ENCODE measurements at places on chromosomes 11 and 22.

- DNase-seq: peak; percentile 70
These were observed 26.0 kb upstream of the FADD start for GRCh38 chr11:70176940-70177689.

DNA sequence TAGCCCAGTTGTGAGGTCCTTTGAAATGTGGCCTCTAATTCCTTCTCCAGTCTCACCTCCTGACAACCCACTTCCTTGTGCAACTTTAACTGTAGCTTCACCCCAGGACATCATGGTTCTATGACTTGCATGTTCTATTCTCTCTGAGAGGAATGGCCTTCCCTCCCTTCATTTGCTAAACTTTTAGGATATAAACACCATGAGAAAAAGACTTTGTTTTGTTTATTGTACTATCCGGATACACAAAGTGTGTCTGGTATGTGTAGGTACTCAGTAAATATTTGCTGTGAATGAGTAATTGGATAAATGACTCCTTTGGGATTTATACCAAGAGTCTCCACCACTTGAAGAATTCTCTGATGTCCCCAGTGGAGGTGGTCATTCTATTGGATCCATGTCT lies 547.6 kb downstream of the INSC start:
- no peak for DNase-seq

DNA sequence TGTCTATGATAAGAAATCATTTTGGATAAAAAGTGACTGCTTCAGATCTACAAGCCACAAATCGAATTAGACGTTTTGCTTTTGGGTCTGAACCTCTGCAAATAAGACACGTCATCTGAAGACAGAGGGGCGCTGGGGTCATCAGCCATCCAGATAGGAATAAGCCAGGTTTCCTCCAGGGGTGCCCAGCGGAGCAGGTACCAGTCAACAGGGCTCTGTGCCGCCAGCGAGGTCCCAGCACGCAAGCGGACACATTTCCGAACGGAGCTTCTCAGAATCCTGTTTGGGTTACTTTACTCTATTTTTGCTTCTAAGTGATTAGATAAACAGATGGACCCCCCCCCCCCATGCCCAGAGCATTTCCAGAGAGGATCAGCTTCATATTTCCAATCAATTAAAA lies 873.8 kb downstream of the BRD1 start:
- no peak for DNase-seq

GRCh38 chr11:8330896-8331295 lies 67.2 kb upstream of the LMO1 start:
- no peak for DNase-seq

GRCh38 chr22:29435236-29436136 lies 2.9 kb upstream of the RFPL1 start:
- no peak for DNase-seq

DNA sequence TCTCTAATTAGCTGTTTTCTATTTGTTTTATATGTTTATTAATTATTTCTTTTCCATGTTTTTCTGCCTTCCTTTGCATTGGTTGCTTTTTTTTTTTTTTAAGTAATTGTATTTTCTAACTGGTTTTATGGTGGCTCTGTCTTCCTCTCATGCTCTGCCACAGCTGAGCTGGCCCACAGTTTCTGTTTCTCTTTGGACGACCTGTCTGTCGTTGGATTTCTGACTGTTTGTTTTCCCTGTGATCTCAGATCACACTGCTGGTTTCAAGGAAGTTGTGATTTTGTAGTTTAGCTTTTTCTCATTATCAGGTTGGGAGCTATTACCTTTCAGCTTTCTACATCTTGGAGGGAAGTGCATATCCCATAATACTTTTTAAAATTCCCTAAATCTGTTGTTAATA lies 15.9 kb upstream of the OR6M1 start:
- DNase-seq: no peak

DNA sequence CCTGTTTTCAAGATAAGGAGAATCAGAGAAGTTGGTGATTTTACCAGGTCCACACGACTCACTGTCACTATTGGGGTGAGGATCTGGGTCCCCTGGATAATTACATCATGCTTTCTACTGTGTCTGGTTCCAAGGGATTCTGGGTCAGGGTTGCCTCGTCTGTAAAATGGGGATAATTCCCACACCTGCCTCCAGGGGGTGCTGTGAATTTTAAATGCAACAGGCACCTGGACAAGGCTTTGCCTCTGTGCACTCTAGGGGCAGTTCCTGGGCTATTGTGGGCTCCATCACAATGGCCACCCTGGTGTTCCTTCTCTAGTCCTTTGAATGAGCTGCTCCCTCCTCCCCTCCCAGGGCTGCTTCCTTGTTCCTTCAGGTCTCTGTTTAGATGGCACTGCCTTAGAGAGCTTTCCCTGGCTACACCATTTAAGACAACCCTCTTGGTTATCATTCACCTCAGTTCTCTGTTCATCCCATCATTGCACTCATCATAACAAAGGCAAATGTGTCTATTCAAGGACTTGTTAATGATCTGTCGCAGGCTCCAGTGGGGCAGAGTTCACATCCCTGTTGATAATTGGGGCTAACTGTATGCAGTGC lies 178.6 kb downstream of the MIAT start:
- peak; percentile 56 for DNase-seq

GRCh38 chr22:17562906-17563870 lies at the start of gene SLC25A18:
Gene SLC25A18 (plus strand): TSS chr22:17563498. CDS start chr22:17579945, 16,447 bp downstream.
- no peak for DNase-seq

DNA sequence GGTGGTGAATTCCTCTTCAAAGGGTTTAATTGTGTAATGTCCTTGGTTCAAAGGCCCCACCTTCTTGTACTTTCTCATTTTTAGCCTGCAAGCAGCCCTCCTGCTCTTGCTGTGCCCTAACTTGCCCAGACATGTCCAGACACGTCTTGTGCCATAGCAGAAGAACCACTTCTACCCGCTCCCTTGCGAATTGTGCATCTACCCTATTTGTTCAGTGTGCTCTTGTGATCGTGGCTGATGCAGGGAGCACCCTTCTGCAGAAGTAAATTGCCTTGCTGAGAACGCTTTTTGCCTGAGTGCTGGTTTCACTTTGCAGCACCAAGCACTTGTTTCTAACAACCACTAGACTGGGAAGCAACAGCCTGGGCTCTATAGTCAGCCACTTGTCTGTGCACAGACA lies 249.4 kb downstream of the SBF2 start:
- no peak for DNase-seq

DNA sequence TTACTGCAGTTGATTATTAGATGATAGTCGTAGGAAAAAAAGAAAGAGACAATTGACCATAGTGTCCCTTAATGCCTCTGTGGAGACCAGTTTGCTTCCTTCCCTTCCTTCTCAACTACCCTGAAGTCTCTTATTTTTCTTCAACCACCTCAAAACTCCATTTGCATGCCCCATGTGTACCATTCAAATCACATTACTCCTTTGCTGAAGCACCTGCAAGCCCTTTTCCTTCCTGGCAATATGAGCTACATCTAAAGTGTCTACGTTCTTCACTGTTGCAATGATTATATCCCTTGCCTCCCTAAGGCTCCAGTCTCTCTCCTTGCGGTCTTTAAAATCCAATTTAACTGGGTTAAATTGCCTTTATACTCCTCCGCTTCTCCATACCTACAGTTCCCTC lies 867.4 kb upstream of the API5 start:
- no peak for DNase-seq

GRCh38 chr11:86641537-86642261 lies 30.7 kb downstream of the ME3 start:
- DNase-seq: no peak

Measured in activated naive CD8-positive, alpha-beta T cell treated with anti-CD3 and anti-CD28 coated beads, Interleukin-2, amount 10 ng/mL, durations not matched to agents 7 days and 5 days (primary cell).